Omental fat pad (tissue), 4 donors: ENCODE measurements at places on chromosomes 3 and 15.

GRCh38 chr15:98965597-98965996 lies 42.0 kb downstream of the PGPEP1L start:
- no peak for DNase-seq

DNA sequence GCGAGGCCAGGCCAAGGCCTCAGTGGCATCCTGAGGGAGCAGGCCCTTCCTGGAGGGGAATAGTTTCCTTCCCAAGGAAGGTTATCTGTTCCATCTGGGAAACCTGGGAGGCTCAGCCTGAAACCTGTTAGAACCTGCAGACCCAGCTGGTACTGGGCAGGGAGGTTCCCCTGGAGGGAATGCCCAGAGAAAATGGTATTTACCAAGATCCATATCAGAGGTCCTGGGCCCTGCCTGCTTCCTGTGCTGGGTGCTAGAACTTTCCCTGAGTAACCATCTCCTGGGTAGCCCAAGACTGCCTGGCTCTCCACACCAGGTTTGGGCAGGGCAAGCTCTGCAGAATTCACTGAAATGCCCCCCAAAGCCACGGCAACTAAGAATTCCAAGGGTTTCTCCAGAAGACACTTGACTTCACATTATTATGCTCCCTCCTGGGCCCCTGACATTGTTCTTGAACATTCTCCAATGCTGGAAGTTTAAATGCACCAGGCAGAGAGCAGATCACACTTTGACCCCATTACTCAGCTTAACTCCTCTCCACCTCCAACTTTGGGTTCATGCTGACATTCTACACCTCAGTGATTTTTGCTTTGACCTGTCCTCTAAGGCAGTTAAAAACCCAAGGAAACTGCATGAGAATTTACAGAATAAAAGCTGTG lies 2.0 kb downstream of the CA12 start:
- DNase-seq, result no peak

DNA sequence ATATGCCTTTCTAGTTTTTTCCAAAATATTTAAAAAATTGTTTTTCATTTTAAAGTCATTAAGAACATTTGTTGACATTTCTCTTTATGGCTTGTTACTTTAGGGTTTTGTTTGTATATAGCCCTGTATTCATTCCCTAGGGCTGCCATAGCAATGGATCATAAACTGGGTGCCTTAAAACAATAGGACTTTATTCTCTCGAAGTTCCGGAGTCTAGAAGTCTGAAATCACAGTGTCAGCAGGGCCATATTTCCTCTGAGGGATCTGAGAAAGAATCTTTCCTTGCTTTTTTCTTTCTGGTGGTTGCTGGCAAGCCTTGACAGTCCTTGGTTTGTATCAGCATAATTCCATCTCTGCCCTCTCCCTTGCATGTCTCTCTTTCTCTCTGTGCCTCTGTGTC lies 63.4 kb upstream of the CADPS start:
- DNase-seq, result no peak

GRCh38 chr3:32646761-32647160 lies 38.2 kb upstream of the CNOT10 start:
- no peak for DNase-seq

- no peak for DNase-seq
Measured at GRCh38 chr3:20698896-20699295, 512.9 kb upstream of the SGO1 start.

DNA sequence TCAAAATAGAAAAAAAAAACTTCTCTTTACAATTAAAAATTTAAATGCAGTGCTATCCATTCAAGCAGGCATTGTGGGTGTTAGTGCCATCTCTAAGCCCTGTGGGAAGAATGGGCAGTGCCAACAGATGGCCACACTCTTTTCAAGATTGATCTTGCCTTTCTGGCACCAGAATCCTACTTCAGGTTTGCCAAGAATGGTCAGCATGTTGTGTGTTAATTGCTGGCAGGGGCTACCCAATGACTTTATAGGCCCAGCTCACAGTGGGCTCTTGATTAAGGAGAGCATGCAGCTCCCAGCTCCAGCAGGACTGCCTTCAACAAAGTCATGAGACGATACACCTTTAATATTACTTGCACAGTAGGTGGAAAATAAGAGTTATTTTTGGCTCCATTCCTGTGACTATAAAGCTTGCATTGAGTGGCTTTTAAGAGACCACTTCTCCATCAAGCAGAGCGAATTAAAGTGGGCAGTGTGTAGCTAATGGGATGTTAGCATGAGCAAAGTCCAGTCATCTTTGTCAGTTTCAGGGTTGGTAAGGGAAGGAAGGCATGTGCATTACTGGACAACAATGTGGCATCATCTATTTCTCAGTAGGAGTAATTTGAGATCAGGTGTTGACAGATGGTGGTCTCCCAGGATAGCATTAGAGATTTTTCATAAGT lies 476.8 kb downstream of the C3orf38 start:
- DNase-seq, result no peak

- no peak for DNase-seq
Measured at GRCh38 chr3:67463656-67464055, 190.8 kb downstream of the SUCLG2 start.

DNA sequence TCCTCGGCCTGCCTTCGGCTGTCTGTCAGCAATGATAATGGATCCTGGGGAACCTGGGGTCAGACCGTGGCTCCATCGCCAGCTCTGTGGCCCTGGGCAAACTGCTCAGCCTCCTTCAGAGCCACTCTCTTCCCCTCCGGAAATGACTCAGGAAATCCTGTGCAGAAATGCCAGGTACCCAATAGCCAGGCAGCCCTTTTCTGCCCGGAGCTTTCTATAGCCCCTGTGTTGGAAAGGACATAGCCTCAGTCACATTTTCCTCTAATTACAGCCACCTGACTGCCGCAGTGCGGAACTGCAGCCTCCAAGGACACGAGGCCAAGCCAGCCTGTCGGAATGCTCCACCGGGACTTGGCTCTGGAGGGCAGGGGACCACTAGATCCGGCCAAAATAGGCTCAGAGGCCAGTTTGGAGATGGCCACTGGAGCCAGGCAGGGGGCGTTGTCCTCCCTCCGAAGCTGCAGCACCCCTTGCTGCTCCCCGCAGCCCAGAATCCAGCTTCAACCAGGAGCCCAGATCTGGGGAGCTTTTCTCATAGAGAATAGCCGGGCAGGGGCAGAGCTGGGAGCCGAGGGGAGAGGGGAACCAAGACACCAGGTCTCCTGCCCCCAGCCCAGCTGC lies 11.6 kb upstream of the ZXDC start:
- no peak for DNase-seq

- no peak for DNase-seq
Measured at GRCh38 chr15:67421105-67421504, 99.8 kb upstream of the C15orf61 start.

DNA sequence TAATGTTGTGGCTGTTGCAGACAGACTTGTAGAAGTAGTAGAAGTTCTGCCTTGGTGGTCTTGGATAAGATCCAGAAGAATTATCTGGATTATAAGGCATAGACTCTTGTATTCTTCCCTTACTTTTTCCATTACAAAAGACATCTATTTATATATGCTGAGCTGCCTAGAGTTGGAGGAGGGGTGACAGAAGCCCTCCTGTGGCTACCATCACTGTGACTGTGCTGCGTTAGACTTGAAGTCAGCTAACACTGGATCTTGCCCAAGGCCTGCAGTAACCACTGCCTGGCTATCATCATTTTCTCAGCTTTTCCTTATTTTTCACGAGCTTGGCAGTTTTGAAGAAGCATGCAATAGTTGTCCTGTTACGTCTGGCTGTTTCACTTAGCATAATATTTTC lies 684.8 kb upstream of the BCHE start:
- no peak for DNase-seq

DNA sequence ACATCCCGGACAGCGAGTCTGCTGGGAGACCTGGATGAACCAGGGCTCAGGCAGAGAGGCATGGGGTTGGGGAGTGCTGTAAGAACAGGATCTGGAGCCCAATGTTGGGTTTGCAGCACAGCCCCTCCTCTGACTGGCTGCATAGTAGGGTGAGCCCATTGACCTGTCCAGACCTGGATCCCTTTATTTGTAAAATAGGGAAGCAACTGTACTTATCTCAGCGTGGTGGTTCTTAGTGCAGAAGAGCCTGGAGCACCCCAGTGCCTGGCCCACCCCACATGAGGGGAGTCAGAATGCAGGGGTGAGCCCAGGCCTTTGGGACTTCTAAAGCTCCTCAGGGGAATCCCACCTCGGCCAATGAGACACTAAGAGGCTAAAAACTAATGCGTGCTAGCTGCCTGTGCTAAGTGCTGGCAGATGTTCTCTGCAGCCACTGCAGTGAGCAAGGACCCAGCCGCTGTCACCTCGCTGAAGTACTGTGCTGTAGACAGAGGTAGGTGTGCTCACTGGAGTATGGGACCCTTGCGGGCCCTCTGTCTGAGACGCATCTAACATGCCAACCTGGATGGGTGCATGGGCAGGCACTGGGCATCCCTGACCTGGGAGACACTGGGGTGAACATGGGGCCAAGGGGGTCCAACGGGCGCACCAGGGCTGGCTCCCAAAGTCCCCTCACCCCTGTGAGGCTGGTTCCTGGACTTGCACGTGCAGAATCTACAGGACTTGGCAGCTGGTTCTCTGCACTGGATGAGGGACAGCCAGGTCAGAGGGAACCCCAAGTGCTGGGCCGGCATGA lies 95.6 kb downstream of the ATP10A start:
- DNase-seq, result no peak

GRCh38 chr3:107675233-107675900 lies 152.6 kb downstream of the BBX start:
- DNase-seq, result no peak

DNA sequence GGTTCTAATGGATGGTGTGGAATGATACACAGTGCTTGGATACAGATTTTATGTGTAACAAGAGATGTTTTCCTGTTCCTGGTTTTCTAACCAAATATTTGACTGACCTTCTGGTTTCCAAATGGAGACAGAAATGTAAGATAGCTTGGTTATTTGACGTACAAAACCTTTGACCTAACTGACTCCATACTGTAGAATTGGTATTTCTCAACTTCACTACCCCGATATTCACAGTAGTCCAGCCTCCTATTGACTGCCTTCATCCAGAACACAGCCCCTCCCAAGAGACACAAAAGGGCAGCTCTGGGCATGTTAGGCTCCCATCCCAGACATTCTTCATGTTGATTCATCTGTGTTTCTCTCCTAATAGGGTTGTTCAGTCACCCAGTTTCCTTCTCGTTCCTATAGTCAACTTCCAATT lies 33.4 kb downstream of the MYO1E start:
- no peak for DNase-seq

DNA sequence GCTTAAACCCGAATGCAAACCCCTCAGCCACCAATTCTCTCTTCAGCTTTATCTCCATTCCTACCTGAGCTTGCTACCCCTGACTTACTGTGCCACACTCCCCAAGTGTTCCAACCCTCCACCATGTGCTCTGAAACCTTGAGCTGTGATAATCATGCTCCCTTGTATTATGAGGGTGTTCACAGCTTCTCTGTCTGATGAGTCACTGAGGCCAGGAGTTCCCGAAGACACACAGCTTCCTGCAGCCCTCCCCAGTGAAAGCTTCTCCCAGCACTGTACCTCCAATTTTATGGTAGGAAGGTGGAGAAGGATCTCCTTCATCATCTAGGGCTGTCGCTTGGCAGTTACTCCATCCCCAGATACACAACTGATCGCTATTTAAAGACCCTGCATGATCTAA lies 24.9 kb downstream of the STAC start:
- DNase-seq, result no peak

DNA sequence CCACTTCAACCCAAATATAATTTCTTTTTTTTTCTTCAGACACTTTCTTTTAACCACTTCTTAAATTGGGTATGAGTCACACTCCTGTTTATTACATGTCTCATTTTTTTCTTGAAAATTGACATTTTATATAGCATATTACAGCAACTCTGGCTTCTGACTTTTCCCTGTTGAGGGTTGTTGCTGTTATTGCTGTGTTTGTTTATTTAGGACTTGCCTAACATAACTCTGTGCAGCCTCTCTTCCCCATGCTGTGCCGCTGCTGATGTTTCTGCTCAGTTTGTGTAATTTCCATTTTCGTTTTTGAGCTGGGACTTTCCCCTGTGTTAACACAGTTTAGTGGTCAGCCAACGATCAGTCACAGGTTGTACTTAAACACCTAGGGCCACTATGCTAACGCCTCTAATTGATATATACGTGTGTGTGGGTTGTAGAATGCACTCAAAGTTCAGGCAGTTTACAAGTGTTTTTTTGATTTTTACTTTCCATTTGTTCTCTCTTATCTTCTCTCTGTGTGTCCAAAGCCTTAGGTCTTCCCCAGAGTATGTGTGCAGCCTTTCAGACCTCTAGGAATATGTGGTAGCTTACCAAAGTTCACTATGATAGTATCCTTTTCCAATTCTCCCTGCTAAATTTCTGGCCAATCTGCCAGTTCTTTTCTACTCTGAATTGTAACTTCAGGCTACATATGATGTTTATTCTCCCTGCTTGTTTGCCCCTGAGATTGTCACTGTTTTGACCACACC lies 337.2 kb downstream of the ZBTB20 start:
- no peak for DNase-seq

GRCh38 chr3:157518881-157519280 lies 15.7 kb upstream of the VEPH1 start:
- DNase-seq, result no peak

GRCh38 chr3:183178833-183179549 lies 16.5 kb upstream of the LAMP3 start:
- no peak for DNase-seq
